PC-9 (cell line): ENCODE measurements at places on chromosomes 2 and 18. TPM values are rescaled to one million over a fixed set of nuclear protein-coding genes. Genes with fewer than 3 reads are reported as not detected.

The GCC2 gene
- 33.3 and 49.1 TPM in 2 replicates for total RNA-seq

GRCh38 chr2:72349016-72349415 lies 201.4 kb upstream of the CYP26B1 start:
- DNase-seq: no peak

The OTOS gene
- total RNA-seq: not detected in 2 replicates

- DNase-seq: no peak
These were observed 50.4 kb upstream of the TMEM247 start for GRCh38 chr2:46428911-46429436.

DNA sequence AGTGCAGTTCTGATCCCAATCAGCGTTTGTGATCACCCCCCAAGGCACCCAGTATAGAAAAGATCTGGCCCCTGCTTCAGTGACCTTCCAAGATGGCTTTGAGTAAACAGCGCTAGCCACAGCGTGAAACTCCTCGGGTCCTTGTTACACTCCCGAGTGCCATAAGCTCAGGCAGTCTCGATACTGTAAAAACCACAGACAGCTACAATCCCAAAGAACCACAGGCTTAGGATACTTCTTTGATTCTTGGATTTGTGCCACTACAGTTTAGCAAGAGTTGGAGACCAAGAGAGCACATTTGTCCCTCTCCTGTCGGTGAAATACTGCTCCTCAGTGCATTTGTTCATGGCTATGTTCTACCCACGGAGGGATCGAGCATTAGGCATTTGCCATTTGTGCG lies 352.5 kb upstream of the ZNF521 start:
- no peak for DNase-seq

DNA sequence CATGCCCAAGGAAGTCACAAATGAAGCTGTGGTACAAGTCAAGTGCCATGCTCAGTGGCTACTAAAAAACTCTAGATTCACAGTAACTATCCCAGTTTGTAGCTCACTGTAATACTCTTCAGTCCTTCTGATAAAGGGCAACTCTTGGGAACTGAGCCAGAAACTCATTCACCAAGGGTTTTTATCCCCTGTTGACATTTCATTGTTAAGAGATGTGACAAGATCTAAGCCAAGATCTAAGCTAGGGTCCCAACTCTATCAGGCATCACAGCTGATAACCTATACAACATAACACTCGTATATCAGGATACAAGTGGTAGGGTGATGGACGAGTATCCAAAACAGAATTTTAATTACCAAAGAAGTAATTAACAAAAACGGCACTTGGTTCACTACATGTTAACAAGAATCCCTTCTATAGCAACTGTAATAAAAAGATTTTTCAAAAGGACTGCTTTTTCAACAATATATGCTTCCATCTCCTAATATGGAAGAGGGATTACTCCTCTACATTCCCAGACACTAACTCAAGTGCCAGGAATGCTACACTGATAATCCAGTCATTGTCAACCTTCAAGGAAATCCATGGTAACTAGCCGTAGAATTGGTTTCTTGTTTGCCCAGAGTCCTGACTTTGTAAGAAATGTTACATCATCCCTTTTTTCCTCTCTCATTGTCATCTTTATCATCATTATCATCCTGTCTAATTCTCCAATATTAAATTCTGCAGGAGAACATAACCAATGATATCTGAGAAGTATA lies 111.7 kb downstream of the CDH2 start:
- DNase-seq: no peak
